ENCODE measurements at places on chromosomes 12 and 14.

- DNase-seq, result no peak
Observed at GRCh38 chr12:77817276-77817675, 13.4 kb upstream of the NAV3 start.

DNA sequence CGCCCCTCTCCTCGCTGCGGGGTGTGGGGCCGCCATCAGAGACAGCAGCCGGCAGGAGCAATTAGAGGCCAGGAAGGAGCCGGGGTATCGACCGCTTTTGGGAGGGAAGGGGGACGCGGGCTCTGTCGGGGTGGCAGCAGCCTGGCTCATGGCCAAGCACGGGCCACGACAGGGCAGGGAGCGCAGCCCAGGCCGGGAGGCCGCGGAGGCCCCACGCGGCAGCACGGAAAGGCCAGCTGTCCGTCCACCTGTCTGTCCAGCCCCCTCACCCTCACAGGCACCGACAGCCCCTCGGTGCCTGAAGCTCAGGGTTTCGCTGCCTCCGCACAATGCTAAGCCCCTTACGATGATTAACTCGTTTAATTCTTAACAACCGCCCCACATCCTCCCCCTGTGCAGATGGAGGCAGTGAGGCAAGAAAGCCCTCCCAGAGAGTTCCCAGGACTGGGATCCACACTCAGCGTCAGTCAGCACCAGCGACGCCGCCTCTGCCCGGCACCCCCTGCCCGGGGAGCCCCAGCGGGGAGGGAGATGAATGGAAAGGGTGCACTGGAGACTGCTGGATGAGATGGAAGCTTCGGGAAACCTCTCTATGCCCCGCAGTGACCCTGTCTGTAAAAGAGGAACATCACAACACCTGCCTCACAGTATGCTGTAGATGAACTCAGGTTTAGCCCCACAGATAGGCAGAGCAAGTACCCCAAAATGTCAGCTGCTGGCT lies 23.7 kb downstream of the NCOR2 start:
- peak; percentile 54 for DNase-seq

- DNase-seq, result no peak
Observed at GRCh38 chr14:92990456-92991430, 67.8 kb downstream of the CHGA start.

DNA sequence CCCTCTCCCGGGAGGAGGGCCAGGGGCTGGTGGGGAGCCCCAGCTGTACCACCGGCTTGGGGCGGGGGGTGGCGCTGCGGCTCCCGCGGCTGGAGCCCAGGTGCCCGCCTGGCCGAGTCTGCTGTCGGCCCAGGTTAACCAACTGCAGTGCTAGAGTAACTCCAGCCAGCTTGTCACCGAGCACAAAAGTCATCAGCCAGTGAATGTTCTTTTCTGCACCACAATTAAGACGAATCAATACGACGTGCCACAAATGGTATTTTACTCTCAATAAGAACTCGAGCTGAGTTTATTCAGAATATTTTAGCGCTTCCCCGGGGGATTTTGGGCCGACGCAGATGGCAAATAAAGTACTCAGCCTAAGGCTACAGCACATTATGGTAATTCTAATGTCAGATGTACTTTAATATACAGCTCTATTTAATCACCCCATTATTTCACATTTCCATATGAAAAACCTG lies 83.2 kb downstream of the BCL11B start:
- no peak for DNase-seq

DNA sequence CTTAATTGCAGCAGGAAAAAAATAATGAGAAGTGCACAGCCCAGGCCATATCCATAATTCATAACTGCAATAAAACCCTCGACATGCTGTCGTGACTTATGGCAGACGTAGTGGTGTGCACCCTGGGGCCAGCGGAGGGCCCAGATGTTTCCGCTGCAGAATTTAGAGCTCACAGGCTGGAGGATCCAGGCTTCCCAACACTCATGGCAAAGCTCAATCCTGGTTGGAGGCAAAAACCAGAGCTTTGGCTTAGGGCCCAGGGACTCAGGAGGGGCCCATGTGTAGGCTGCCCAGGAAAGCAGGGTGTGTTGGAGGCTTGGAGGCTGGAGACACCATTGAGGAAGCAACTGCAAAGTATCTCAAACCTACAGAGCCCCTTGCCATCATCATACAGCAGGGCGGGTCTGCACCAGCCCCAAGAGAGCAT lies 68.7 kb downstream of the SERPINA3 start:
- DNase-seq, result no peak

DNA sequence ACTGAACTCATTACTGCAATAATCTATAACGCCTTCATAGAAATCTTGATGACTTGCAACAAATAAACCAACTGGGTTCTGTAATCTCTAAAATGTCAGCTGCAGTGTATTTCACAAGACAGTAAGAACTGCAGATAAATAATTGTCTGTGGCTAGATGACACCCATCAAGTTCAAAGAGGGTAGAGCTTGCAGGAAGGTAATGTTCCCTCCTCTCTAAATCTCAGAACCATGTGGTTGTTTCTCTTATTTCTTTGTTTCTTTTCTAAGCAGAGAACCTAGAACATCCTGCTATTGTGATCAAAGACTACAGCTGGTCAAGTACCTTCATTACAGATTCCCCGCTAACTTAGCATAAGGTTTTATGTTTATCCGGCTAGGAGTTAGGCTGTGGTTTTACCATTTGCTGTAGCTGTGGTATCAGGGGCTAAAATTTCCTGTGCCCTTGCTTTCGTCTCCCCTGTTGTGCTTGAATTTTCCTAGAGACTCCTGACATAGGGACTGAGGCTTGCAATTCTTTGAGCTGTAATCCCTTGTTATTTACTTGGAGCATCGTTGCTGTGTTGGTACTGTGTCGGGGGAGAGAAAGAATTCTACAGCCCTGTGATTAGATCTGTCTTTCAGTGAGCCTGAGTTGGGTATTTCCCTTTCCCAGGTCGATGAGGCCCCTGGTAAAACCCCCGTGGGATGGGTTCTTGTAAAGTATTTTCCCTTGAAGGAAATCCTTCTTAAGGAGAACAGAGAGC lies 253.1 kb upstream of the BTG1 start:
- DNase-seq, result no peak

DNA sequence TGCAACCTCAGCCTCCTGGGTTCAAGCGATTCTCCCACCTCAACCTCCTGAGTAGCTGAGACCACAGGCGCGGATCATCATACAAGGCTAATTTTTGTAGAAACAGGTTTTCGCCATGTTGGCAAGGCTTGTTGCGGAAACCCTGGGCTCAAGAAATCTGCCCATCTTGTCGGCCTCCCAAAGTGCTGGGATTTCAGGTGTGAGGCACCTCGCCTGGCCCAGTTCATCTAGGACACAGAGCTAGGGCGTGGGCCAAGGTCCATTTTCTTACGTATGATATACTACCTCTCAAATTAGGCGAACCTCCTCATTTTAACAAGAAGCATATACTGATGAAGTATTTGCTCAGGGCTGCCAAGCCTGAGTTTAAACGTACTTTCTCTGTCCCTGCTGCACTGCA lies 2.1 kb downstream of the RPS29 start:
- no peak for DNase-seq

DNA sequence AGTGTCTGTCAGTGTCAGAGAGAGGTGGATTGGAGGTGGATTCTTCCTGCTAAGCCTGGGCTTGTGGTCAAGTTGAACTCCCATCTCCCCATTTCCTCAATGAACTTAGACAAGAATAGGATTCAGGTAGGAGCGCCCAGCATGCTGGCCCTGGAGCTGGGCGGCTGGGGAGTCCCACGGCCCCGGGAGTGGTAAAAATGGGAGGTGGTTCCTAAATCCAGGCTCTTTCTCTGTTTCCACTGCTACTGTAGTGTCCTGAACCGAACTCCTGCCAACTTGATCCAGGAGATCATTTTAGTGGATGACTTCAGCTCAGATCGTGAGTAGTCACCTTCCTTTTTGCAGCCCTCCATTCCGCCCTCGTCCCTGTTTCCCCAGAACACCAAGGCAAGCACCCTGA lies 65.1 kb downstream of the GALNT16 start:
- DNase-seq, result no peak

GRCh38 chr14:30020271-30020670 lies 92.6 kb upstream of the PRKD1 start:
- no peak for DNase-seq

- peak; percentile 45 for DNase-seq
Observed at GRCh38 chr12:47686645-47687240, 19.1 kb downstream of the RPAP3 start.

DNA sequence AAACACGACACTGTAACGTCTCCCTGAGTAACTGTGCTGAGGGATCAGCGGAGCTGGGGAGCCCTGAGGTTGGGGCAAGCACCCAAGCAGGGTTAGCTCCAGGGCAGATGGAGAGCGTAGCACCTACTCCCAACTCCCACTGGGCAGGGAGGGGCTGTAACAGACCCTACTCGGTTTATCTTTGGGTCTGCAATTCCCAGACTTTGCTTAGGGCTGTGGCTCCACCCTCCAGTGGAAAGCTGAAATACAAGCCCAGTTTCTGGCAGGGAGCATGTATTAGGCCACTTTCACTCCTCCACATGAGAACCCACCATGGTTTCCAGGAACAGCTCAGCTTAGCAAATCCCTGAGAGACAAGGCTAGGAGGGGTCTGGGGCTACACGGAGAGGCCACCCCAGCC lies 17.3 kb upstream of the TC2N start:
- DNase-seq, result no peak

DNA sequence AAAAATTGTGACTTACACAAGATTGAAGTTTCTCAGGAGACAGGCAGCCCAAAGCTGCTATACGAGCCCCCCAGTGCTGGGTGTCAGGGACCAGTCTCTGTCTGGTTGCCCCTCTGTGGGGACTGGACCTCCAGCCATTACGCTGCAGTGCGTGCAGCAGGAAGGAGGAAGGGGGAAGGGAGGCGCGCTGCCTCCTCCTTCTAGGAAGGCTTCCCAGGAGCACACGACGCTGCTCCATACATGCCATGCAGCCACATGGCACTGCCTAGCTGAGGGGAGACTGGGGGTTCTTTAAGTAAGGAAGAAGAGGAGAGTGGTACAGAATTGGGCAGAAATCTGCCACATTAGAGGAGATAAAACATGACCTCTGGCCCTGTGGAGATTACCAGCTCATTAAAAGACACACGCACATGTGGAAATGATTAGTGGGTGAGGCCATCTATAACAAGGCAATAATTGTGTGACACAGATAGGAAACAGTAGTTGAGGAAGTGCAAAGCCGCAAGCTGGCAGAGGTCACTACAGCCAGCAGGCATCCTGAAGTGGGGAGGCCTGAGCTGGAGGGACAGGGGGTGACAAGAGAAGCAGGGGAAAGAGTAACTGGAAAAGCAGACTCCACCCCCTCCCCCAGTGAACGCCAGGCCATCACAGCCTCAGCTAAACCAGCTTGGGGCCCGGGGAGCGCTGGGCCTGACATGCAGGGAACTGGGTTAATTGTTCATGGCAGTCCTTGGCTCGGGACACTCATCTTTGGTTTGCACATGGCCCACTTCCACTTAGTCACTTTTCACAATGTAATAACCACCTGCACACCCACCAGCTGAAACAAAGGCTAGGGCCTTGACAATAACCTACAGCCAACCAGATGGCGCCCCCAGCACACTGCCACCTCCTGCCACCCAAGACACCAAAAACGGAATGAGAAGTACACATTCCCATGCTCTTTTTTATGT lies 39.6 kb downstream of the CCDC88C start:
- DNase-seq, result no peak

- no peak for DNase-seq
Observed at GRCh38 chr12:15794836-15795235, 5.6 kb upstream of the EPS8 start.

DNA sequence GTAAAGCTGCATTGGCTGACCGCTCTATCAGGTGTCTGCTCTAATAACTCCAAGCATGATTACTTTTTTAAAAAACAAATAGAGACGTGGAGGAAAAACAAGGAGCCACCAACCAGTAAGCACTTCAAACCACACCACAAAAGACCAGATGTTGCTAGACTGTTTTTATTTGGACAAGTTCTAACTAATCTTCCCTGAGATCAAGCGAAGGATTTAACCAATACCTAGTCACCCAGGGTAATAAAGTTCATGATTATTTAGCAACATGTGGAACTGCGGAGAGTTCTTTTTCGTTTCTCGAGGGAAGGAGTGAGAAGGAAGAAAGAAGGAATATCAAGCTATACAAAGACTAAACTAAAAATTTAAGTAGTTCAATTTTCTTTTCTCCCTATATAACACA lies 288.1 kb downstream of the DUSP6 start:
- no peak for DNase-seq

DNA sequence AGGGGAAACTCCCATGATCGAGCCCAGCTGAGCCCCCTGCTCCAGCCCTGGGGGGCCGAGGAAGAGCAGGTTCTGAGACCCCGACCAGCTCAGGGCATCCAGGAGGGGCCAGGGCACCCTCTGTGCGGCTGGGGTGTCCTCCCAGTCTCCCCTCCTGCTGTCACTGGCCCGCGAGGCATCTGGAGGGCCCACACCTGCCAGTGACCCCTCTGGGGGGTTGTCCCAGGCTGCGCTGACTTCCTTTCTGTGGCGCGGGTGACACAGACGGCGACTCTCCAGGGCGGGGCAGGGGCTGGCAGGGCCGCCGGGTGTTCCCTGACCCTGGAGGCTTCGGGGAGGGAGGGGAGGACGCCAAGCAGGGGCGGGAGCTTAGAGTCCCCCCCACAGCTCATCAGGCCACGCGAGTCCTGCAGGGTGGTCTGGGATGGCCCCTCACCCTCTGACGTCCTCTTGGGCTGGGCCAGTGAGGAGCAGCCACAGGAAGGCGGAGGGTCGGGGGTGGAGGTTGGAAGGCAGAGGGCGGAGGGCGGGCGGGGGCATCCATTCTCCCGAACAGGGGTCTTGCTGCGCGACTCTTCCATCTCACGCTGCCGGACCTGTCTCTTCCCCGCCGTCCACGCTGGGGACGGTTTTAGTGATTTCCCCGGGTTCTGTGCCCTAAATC lies 38.6 kb upstream of the FBRSL1 start:
- DNase-seq, result no peak

- DNase-seq, result no peak
Observed at GRCh38 chr12:126384026-126384564, 1318.9 kb downstream of the AACS start.

DNA sequence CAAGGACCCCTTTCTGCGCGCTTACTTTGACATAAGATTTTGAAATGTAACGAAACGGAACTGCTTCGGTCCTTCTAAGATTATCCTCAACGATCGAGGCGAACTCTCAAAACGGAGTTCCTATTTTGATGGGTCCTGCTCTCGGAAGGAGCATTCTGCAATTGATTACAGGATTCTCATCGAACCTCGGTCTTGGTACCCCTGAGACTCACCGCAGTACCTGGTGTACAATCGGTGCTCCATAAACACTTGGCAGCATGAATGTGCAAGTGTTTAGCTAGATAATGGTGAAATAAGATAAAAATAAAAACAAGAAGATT lies 530 bp upstream of the NEMF start:
- DNase-seq, result no peak
